ENCODE measurements at places on chromosomes 1 and 21.

DNA sequence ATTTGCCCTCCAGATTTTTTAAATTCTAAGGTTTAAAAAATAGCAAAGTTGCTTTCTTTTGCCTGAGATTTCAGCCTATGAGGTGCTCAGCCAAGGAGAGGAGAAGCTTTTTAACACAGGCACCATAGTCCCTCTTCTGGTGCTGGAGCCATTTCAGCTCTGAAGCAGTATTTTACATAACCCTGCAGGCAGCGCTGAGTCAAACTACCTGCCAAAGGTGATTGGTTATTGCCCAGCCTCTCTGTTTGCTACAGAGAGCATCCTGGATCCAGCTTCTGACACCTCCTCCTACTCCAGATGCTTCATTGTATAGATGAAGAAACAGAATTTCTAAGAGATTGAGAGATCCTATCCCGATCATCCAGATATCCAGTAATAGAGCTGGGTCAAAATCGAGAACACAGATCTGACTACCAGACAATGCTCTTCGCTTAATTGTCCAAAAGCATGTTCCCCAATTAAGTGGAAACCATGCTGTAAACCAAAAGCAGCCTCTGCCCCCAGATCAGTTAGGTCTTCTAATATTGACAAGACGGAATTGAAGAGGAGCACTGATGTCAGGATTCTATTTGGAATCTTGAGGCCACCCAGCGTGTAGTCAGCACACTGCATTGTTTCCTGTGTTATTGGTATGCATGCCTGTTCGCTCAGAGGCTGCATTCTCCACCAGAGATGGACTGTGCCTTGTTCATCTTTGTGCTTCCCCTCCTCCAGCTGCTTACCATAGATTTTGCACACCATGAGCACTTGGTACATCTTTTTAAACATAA is 22.1 kb downstream of the RGS8 start:
- DNase-seq: no peak

GRCh38 chr1:91948501-91949355 is 473 bp upstream of the BRDT start:
- no peak for DNase-seq

- no peak for DNase-seq
Observed at GRCh38 chr1:24412408-24412807, 1.2 kb downstream of the STPG1 start.

GRCh38 chr1:29809446-29810120 is 573.3 kb downstream of the PTPRU start:
- DNase-seq: no peak

- DNase-seq: no peak
Observed at GRCh38 chr21:44020551-44020950, 8.4 kb downstream of the TRAPPC10 start.

GRCh38 chr21:27582948-27583430 is 616.1 kb upstream of the ADAMTS5 start:
- peak; percentile 32 for DNase-seq

DNA sequence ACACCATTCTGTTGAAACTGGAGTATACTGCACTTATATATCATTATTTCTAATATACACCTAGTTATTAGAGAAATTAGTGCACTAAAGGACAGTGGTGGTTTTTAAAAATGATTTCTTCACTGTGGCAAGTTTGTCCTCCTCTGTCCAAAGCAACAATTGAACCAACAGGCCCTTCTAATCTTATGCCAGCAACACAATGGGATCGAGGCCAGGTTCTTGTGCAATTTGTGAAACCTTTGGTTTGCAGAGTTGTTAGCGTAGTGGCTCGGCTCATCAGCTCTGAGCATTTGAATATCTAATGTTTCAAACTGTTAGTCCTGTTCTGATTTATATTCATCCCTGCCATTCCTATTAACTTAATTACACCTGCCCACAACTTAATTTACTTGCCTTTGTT is 9.9 kb upstream of the LRRC39 start:
- DNase-seq: peak; percentile 71

- DNase-seq: peak; percentile 8
Observed at GRCh38 chr1:226784081-226785049, 45.3 kb upstream of the ITPKB start.

GRCh38 chr1:50930193-50930592 is 29.9 kb downstream of the FAF1 start:
- DNase-seq: no peak

DNA sequence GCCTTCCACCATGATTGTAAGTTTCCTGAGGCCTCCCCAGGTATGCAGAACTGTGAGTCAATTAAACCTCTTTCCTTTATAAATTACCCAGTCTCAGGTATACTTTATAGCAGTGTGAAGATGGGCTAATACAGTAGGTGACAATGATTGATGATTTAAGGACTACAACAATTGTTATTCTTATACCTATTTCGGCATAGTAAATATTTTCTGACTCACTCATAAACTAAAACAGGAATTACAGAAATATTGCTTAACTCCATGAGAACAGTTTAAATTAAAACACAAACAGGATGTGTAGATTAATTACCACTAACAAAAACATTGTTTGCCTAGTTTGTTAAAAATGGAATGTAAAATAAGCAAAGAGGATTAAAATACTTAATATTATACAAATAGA is 839.9 kb downstream of the LTN1 start:
- no peak for DNase-seq

GRCh38 chr1:168348146-168348709 is 67.6 kb downstream of the TBX19 start:
- DNase-seq: no peak

GRCh38 chr1:11806307-11806936 is 431 bp downstream of the CLCN6 start:
- peak; percentile 42 for DNase-seq

- peak; percentile 85 for DNase-seq
Observed at GRCh38 chr1:210262167-210262896, 29.7 kb downstream of the SERTAD4 start.

DNA sequence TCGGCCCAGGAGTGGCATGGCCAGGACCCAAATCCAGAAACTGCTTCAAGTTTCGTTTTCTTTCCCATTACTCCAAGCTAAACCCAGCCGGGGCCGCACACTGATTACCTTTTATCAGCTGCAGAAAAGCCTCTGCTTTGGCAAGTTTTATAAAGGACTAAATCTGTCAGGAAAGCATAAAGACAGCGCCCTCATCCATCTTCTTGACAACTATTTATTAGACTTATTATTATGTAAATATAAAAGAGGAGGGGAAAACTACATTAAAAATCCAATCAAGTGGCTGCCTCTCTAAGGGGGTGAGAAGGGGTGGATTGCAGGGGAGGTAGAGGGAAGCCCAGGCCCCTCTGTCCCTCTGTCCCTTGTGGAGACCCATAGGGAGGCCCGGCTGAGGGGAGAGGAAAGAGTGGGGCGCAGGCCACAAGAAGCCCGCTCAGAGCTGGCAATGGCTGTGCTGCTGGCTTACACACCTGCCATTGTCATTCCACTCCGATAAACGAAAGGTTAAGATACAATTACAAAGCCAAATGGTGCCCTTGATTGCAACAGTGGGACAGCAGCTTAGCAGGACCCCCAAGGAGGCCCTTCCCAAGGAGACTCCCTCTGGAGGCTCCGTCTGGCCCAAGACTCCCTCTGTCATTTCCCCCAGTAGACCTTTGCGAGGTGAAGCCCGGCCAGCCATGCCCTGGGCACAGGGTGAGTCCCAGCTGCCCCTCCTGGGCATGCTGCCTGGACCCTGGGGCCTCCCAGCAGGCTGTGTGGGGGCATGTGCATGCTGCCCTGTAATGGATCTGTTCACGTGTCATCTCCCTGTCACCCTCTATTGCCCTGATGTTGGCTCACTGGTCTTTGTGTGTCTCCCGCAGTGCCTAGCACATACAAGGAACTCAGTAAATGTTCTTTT is 45.4 kb downstream of the KCND3 start:
- no peak for DNase-seq

- DNase-seq: no peak
Observed at GRCh38 chr1:199319341-199319740, 680.5 kb downstream of the PTPRC start.

- DNase-seq: no peak
Observed at GRCh38 chr1:112675728-112676381, 1.4 kb downstream of the MOV10 start.

DNA sequence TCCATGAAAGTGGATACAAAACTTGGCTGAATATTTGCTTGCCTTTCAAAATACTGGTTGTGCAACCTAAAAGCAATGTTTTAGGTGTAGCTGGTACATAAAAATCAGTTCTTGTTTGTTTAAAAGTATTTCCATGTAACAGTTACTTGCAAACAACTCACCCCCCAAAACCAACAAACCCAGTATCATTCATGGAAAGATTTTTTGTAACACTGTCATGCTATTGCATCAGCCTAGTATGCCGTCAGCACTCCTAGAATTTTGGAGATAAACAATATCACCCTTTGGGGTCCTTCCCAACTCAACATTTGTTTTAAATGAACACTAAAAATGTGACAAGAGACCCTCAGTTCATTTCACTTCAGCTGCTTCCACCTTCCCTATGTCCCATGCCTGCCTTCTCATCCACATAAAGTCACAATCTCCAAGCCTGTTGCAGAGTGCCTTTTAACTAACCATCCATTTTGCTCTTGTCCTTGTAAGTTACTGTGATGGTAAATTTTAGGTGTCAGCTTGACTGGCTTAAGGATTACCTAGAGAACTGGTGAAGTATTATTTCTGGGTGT is 425.3 kb downstream of the DUSP10 start:
- DNase-seq: peak; percentile 84

DNA sequence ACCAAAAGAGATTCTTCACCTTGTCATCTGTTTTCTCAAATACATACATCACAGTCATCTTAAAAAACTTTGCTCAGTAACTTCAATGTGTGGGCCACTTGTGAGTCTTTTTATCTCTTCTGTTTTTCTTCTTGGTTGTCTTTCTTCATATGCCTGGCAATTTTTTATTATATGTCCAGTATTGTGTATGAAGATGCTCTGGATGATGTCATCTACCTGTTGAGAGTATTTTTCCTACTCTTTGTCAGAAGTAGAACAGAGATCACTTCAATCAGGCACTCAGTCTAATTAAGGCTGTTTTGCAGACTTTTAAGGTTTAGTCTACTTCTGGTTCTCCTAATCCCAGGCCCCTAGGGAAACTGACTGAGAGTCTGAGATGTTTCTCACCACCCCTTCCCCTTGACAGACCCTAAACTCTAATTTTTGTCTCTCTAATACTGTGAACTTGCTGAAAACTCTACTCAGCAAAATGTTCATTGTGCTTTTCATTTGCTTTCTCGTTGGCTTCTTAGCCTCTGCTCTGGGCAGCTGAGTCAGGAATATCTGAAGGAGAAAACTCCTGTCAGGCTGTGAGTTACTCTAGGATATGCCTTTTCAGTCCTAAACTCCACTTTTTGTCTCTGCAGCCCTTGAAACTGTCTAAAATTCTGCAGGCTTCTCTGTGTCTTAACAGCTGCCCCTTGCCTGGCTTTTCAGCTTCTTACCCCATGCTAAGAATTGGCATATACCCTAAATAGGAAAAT is 33.0 kb upstream of the DNAJC6 start:
- no peak for DNase-seq

- no peak for DNase-seq
Observed at GRCh38 chr1:26059906-26060305, 7.5 kb downstream of the TRIM63 start.

GRCh38 chr1:200103966-200104583 is 76.6 kb downstream of the NR5A2 start:
- no peak for DNase-seq

DNA sequence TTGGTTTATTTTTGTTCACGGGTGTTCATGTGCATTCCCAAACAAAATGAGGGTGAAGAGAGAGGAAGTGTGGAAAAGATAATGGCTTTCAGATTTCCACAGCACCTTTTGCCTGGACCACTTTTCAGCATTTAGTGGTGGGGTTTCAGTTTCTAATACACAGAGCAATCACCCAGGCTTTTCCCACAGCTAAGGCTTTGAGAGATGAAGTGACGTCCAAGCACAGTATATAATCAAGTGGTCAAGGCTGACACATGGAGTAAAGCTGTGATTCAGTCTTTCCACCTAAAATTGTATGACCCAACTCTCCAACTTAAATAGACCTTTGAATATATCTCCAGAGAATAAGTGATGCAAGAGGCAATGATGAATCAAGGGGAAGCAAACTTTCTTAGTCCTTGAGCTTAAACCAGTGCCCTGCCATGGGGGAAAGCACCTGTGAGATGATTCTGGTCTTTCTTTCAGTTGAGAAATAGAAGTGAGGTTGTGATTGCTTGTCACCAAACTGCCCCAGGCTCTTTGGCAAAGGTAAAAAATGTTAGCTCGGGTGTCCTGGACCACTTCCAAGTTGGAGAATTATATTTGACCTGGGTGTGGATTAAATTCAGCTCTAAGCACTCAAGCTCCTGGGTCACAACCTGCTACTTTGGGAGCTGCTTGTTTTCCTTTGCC is 2.4 kb upstream of the PIK3R3 start:
- peak; percentile 98 for DNase-seq

- no peak for DNase-seq
Observed at GRCh38 chr1:201312298-201312697, 29.0 kb downstream of the PKP1 start.

GRCh38 chr1:206517784-206518183 is 10.5 kb downstream of the RASSF5 start:
- no peak for DNase-seq

DNA sequence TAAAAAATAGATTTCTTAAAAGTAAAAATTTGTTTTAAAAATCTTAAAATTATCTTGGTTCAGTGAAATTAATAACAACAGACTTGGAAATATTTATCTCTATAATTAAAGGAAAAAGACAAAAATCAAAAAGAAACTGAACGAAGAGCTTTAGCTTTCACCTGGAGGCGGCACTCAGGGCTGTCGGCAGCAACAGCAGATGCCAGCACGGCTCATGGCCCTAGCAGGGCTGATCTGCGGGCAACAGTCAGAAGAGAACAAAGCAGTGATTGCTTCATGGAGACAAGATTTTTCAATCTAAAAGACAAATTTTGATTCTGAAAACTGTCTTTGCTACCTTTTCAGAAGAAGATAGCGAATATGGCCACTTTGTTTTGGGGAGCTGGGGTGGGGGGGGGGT is 22.6 kb downstream of the UBE2G2 start:
- DNase-seq: no peak

- no peak for DNase-seq
Observed at GRCh38 chr21:36169470-36170128, 13.0 kb downstream of the DOP1B start.

- DNase-seq: peak; percentile 54
Observed at GRCh38 chr1:99645699-99646531, at the start of gene PALMD. TSS of gene PALMD (plus strand) at chr1:99646113. CDS start at chr1:99646318, 205 bp downstream.

GRCh38 chr1:29849991-29850757 is 613.9 kb downstream of the PTPRU start:
- DNase-seq: no peak

DNA sequence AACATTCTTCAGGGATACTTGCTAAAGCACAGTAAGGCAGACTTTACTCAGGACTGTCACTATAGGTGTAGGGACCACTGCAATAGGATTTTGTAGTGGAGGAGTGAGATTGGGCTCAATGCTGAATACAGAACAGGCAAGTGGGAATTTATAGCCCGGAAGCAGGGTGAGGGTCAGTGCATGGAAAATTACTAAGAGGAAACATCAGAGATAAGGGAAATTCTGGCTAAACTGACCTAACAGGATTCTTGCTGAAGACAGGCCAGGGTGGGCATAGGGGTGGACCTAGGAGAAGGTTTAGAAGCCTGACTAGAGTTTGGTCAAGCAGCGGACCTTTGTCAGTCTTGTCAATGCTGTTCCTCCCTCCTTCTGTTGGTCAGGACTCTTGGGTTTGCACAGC is 20.8 kb upstream of the ZNF362 start:
- no peak for DNase-seq

Data from cardiac fibroblast (primary cell).